ENCODE measurements at places on chromosomes 13 and 19.

GRCh38 chr13:74770361-74770760, 636.2 kb upstream of the KLF12 start:
- DNase-seq, result no peak

DNA sequence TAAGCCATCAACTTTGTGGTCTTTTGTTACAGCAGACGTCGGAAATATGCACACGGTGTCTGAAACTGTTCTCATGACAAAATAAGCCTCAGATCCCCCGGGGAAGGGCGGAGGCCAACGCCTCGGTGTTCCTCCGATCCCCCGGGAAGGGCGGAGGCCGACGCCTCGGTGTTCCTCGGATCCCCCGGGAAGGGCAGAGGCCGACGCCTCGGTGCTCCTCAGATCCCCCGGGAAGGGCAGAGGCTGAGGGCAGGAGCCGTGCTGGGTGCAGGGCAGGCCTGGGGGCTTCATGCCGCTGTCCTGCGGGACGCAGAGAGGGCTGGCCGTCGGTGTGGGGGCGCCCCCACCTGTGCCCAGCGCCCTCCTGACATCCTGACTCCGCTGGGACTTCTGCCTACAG, 4.7 kb downstream of the FGF22 start:
- no peak for DNase-seq

GRCh38 chr19:6501740-6502648, at the start of gene TUBB4A:
TSS of gene TUBB4A (minus strand) at chr19:6502309. CDS start at chr19:6502212, 97 bp downstream.
- DNase-seq, result peak; percentile 52

GRCh38 chr13:100140441-100140840, 51.5 kb downstream of the PCCA start:
- DNase-seq, result no peak
